ENCODE measurements at places on chromosomes 1 and 21.

GRCh38 chr1:30830537-30830936 is 73.0 kb upstream of the LAPTM5 start:
- DNase-seq = peak; percentile 77

DNA sequence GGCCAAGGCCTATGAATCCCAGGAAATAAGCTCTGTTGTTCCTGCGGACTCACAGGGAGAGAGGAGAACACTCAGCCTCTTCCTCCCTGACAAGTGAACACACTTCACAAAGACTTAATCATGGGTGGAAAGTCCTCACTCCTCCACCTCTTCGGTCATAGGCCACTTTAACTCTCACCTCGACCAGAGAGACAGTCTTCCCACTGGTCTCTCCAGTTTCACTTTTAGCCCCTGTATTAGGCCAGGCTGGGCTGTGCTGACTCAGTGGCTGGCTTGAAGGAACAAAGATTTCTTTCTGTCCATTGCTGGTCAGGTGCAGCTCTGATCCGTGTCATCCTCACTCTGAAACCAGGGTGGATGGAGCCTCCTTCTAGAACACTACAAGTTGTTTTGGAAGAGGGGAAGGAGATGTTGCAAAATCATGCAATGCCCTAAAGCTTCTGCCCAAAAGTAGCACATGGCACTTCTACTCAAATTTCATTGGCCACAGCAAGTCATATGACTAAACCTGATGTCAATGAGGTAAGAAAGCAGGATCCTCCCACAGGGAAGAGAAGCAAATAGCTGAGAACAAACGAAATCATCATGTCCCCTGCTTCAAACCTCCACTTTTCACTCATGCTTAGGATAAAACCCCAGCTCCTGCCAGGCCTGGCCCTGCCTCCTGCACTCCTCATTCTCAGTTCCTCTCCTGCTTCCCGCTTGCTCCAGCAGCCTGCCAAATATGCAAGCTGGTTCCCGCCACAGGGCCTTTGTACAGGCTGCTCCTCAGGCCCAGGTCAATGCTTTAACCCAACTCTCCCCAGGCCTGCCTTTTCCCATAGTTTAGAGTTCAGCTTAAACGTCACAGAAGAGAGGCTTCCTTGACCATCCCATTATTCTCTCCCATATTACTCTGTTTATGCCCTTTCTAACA is 150.5 kb upstream of the RUNX3 start:
- DNase-seq = peak; percentile 87

DNA sequence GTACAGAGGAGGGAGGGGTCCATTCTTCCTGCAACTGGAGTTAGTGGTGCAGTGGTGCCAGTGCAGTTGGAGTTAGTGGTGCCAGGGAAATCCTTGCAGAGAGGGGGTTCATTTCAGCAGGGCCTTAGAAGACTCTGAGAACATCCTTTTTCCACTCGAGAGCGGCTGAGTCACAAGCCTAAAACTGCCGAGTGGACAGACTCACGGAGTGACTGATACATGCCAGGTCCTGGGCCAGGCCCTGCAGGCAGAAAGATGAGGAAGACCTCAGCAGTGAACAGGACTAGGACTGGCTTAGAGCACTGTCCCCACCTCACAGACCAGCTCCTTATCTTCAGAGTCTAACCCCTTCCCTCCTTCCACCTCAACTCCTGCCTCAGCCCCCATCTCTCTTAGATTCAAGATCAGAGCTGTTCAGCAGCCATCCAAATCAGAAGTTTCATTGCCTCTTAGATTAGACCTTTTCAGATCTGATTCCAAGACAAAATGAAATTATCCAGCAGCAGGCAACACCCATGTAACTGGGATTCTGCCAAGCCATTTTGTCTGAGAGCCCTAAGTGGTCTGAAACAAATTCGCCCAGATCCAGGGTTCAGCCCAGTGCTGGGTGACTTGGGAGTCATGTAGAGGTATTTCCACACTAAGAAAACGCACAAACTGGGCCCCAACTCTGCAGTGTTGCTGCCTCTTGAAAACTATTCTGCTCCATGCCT is 12.7 kb upstream of the IKBKE start:
- DNase-seq = peak; percentile 76

DNA sequence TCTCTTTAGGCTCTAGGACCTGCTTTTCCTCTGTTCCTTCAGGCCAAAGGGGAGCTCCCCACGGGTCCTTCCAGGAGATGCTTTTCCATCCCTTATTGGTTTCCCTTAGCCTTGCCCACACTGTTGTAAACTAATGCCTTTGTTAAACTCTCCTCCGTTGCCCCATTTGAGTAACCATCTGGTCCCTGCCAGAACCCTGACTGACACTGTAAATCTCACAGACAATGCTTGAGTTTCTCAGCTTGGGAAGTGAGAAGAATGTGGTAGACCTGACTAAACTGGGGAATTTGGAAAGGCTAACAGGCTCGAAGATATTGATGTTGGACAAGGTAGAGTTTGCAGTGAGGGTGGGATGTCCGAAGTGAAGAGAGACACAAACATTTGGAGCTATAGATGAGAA is 11.4 kb downstream of the AKNAD1 start:
- DNase-seq = no peak

- DNase-seq = peak; percentile 38
Measured at GRCh38 chr21:35236090-35236489, 187.0 kb upstream of the RUNX1 start.

DNA sequence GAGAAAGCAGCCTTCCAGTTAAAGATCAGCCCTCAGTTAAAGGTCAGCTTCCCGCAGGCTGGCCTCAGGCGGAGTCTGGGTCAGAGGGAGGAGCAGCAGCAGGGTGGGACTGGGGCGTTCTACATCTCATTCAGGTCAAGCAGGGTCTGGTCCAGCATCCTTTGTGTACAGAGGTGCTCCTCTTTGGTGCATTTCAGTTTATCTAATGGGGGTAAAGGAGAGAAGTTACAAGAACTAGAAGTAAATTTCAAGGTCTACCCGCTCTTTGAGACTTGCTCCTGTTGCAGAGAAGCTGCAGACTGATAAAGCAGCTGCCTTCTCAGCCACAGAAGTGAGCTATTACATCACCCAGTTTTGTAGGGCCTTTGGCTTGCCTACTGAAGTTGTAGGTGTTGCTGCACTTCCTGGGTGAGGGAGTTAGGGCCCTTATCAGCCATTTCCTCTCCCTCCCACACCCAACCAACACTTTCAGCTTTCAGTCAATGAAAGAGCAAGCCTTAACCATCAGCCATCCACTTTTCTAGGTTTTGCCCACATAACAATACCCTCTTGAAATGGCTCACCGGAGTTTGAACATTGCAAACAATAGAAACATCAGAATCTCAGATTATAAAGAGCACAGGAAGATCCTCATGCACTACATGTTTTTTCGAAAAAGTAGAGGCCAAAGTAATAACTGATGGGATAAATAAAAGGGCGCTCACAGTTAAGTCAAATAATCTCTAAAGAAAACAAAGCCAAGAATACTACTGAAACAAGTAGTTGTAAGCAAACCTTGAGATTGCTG is 2.8 kb upstream of the NUP210L start:
- peak; percentile 56 for DNase-seq
